IMR-90 (cell line): ENCODE measurements at places on chromosomes 16 and 17.

GRCh38 chr17:83162035-83162745 lies 82.8 kb downstream of the METRNL start:
- no peak for DNase-seq

DNA sequence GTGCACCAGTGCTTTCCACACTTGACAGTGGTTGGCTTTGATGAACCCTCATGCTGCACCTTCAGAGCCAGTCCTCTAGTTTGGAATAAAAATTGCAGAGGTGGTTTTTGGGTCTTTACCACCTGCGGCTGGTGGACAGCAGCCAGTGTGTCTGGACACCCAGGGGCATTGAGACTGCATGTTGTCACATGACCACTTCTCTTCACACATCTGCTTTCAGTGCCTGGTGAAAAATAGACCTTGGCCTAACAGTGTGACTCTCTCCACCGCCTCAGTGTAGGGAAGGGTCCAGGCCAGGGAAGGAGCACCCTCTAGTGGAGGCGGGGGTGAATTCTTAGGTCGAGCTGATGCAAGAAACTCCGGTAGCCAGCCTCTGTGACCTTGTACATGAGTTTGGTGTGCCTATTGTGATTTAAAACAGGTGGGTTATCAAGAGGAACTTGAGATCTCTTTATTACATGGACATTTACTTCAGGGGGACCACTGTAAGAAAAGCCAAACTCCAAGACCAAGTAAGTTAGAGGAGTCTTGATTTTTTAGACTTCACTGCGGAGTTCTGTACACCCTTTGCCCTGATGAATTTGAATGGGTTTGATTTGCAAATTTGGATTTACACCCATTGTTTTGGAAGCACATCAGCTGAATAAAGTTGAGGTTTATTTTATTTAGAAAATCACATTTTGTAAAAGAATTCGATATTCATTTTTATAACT lies 17.9 kb downstream of the GOSR2 start:
- DNase-seq, result peak; percentile 60

GRCh38 chr16:84479716-84480450 lies 24.6 kb downstream of the MEAK7 start:
- DNase-seq, result no peak

- DNase-seq, result no peak
These were observed 32.4 kb downstream of the PIK3R6 start for GRCh38 chr17:8835106-8835505.

DNA sequence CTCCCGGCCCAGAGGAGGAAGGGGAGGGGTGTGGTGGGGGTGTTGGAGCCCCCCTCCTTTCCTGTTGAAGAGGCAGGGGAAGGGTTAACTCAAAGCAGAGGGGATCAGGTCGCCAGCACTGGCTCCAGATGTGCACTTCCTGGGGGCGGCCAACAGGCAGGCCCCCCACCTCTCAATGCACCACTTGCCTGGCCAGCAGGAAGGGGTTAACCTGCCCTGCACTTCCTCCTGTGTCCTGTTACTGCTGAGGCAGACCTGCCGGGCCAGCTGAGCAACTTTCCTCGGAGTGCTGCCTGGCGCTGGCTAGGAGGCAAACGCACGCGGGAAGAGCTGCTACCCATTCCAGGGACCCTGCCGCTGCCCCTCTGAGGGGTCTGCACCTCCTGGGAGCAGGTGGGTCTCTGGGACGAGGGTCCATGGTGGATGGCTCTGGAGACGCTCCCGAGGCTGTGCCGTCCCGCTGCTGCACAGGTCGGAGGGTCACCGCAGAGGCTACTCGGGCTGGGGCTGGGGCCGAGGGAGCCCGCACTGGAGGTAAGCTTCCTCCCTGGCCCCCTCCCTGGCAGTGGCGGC lies at the start of gene EPN3:
Gene EPN3, plus strand, starts transcription at position 284 of the 573 bp plus-strand sequence. CDS start 3,822 bp downstream, outside the sequence.
- no peak for DNase-seq
